M059J (cell line): ENCODE measurements at places on chromosomes 3 and 15. TPM values are rescaled to one million over a fixed set of nuclear protein-coding genes. Genes with fewer than 3 reads are reported as not detected.

Gene XCR1
- not detected in 2 replicates for total RNA-seq

Gene RBP2
- total RNA-seq, result not detected in 2 replicates

- DNase-seq, result no peak
Measured at GRCh38 chr3:126896067-126896441, 86.9 kb upstream of the PLXNA1 start.

Gene NAA80
- total RNA-seq, result 6.9 and 8.9 TPM in 2 replicates

DNA sequence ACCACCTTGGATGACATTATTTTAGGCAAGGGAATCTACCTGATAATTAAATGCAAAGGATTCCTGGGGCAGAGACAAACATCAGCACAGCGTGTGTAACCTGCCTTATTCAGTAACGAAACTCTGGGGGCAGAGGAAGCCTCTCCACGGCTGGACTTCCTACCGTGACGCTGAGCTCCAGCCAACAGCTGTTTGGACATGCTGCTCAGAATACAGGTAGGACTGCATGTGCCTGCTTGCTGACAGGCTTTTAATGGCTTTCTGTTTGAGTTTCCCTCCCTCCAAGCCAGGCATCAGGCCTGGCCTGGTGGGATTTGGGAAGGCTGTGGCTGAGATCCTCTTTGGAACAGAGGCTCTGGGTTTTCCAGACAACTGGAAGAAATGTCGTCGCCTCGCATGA is 150.6 kb downstream of the ADAMTS17 start:
- DNase-seq, result no peak

DNA sequence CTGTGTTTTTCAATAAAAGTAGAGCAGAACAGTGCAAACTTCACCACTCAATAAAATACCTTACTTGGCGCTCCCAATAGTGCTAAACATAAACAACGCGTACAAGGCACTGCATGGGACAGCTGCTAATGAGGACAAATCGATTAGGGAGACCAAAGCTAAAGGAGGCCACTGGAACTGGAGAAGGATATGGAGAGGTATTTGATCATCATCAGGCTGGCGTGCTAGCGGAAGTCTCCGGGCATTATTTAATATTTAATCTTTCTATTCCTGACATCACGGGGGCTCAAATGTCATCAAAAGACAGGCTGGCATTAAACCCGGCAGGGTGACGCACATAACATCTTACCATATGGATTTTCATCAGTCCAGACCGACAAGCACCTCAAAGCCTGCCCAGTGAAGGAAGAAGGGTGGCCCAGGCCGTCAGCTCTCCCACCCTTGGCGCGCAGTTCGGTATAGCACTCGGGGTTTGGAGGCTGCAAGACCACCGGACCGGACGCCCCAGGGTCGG is 604 bp downstream of the CCPG1 start:
- no peak for DNase-seq
